Fibroblast of upper back skin (primary cell): ENCODE measurements at places on chromosomes 1 and 21.

- no peak for DNase-seq
Measured at GRCh38 chr1:64956733-64957441, 9.5 kb downstream of the JAK1 start.

- DNase-seq, result peak; percentile 39
Measured at GRCh38 chr1:200245473-200245872, 164.4 kb downstream of the ZNF281 start.

DNA sequence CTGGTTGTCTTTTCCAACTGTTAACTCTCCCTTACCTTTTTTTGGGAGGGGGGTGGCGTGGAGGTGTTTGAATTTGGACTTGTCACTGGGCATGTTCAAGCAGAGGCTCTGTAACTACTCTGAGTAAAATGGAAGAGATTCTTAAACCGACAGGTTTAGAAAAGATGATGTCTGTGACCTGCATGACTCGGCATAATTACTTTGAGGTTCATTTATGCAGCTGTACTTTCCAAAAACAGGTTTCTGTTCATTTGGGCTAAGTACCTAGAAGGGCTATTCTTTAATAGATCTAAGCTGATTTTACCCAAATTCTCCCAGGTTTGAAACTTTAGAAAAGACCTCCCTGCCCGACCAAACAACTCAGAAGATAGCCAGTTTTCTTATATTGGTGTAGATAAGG, 80.3 kb downstream of the SLC35A3 start:
- no peak for DNase-seq

DNA sequence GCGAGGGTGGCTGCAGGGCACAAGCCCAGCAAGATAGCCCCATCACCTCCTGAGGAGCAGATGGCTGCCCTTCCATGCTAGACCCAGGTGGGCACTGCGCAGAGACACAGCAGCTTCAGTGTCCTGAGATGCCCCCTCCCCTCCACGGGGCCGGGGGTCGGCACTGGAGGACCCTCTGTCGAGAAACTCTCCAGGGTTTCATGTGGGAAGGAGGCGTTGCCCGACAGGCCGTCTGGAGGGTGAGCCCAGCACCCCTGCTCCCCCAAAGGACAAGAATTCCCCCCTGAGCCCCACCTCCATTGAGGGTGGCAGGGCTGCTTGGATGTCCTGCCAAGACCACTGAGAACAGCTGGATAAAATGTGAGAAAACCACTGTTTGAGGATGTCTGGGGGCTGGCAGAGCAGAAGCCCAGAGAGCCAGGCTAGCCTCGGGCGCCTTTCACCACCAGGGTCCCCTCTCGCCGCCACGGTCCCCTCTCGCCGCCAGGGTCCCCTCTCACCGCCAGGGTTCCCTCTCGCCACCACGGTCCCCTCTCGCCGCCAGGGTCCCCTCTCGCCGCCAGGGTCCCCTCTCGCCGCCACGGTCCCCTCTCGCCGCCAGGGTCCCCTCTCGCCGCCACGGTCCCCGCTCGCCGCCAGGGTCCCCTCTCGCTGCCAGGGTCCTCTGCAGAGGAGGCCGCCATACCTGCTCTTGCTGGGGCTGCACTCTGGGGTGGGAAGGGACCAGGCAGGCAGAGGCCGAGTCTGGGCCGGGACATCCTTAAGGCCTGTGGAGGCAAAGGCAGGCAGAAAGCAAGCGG, 44.2 kb downstream of the SLC19A1 start:
- DNase-seq, result no peak

DNA sequence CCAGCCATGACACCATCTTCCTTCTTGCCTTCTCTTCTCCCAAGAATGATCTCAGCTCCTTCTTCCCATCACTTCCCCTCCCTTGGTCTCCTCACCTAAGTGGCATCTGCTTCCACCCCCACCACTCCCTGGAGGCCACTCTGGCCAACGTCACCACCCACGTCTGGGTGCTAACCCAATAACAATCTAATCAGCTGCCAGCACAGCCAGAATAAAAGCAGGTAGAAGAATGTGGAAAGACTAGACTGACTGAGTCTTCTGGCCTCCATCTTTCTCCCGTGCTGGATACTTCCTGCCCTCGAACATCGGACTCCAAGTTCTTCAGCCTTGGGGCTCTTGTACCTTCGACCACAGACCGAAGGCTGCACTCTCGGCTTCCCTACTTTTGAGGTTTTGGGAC, 245.3 kb upstream of the CSF3R start:
- no peak for DNase-seq

GRCh38 chr1:160363951-160364735, 2.7 kb upstream of the NHLH1 start:
- DNase-seq, result no peak

DNA sequence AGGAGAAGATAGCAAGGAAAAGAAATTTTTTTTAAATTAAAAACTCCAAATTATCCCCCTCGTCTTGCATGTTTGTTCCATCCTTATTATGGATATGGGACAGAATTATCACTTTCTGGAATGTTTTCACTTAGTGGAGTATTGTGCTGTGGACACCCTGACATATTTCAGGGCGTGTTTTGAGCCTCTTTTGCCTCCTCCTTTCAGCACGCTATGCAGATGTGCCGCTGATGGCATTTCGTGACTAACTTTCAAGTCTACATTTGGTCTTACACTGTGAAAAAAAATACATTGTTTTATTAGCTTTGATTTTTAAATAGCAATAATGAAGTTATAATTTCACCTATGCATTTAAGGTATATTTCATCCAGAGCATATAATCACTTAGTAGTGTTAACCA, 738.7 kb downstream of the LTN1 start:
- peak; percentile 23 for DNase-seq

- DNase-seq, result no peak
Measured at GRCh38 chr21:14058566-14058965, 152.2 kb downstream of the LIPI start.

DNA sequence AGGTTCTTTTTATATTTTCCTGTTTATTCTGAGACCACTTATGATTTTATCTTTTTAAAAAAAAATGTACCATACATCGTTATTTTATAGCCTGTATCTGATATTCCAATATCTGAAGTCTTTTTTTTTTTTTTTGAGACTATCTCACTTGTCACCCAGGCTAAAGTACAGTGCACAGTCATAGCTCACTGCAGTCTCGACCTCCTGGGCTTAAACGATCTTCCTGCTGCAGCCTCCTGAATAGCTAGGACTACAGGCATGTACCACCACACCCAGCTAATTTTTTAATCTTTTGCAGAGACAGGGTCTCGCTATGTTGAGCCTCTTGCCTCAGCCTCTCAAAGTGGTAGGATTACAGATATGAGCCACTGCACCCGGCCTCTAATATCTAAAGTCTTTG, 25.1 kb downstream of the BCAR3 start:
- no peak for DNase-seq

DNA sequence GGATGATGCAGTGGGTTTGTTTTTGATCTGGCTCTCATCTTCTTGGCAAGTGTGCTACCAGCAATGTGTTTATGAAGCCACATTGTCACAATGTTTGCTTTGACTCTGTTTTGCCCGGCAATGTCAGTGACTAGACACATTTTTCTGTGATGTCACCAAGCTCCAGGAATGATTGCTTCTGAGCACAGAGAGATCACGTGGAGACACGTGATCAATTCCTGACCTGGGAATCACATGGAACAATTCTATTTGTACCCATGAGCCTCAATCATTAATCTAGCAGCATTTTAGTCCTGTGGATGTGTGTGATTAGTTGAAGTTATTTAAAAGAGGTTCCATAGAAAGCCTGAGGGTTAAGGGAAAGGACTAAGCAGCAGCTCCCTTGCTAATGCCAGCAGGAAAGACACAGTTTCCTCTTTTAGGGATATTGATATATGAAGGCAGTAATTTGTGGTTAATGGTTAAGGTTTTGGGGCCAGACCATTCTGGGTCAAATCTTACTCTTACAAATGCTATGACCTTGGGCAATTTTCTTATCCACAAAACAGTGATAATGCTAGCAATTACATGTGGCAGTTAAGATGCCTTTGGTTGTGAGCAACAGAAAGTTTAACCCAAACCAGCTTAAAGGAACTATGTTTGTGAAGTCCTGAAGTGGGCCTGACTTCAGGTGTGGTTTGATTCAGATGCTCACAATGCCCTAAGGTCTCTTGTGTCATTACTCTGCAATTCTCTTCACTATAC, 59.0 kb downstream of the FASLG start:
- peak; percentile 6 for DNase-seq

GRCh38 chr1:156157506-156157905, 4.1 kb downstream of the SEMA4A start:
- no peak for DNase-seq

DNA sequence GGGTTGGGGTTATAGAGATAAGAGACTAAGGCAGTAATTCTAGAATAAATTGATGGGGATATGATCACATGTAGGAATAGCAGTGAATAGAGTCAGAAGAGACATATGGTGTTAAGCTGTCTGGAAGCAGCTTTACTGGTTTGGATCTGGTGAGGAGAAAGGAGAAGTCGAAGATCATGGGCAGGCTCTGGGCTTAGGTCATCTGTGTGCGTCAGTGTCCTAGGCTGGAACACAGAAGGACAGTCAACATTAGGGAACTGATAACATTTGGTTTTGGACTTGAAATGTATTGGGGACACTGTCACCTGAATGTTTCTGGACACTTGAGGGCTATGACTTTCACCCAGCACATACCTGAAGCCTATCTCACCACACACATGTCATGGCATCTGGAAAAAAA, 13.9 kb upstream of the GRIK1 start:
- no peak for DNase-seq
